ENCODE measurements at places on chromosomes 7 and 10.

DNA sequence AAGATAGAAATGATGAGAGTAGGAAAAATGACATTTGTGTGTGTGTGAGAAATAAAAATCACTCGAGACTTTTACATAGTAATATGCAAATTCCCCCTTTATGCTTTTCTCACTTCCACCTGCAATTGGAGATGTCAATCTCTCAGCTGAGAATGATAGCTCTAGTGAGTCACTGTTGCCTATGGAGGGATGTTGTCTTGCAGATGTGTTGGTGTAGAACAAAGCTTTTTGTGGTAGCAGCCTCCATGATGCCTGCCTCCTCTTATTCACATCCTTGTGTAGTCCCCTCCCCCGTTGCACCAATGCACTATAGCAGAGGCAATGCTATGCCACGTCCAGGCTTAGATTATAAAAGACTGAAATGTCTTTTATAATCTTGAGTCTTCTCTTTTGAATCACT, 33.8 kb downstream of the SPAG6 start:
- no peak for DNase-seq

DNA sequence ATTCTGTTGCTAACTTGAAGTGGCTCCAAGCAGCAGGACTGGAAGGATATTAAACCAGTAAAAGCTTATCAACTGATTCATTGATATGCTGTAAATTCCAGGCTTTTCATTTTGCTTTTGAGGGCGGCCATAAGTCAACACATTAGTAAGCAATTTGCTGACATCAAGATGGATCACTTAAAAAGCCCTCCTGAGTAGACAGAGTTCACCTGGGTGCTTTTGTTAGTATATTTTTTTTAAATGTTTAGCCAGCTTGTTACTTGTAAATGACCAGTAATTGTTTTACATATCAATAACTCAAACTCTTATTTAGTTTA, 26.5 kb downstream of the RNF32 start:
- peak; percentile 52 for DNase-seq

DNA sequence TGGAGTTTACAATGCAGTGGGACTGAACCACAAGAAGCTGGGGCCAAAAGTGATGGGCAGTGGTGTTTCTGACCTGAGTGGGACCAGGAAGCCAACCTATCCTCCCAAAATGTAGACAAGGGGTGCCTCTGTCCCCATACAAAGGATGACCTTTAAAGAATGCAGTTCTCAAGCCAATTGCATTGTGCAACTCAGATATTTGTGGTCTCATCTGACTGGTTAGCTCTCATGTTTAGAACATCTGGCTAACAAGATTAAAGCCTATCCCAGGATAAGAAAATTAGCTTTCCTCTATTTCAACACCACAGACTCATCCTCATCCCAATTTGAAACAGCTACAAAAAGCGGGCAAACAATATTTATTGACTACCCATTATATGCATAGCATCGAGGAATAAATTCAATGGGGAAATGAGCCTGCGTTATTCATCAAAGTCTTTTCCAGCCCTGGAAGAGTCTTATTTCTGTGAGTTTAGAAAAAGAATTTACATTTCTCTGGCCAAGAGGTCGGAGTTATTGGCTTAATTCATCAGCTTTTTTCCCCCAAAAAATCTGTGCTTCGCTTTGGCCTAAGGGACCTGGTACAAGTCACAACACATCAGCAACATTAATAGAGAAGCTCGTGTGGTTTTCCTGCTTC, 26.7 kb downstream of the ELMO1 start:
- no peak for DNase-seq

- no peak for DNase-seq
Measured at GRCh38 chr7:93284908-93285307, 52.7 kb downstream of the VPS50 start.

GRCh38 chr7:42573881-42574672, 337.1 kb upstream of the GLI3 start:
- DNase-seq = no peak

GRCh38 chr10:31803606-31804351, 124.9 kb downstream of the ARHGAP12 start:
- no peak for DNase-seq

DNA sequence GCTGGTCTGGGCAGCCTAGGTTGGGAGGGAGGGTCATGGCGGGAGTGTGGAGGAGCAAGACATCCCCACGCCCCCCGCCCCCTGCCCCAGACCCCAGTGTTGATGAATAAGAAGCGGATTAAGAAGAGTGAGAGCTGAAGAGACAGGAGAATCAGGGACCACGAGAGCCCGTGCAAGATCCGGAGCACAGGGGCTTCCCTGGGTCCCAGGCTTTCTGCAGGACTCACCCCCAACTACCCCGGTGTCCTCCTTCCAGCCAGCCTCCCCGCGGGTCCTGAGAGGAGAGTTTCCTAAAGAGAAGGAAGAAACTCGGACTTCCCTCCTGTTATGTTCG, 20.1 kb downstream of the GHRHR start:
- no peak for DNase-seq

DNA sequence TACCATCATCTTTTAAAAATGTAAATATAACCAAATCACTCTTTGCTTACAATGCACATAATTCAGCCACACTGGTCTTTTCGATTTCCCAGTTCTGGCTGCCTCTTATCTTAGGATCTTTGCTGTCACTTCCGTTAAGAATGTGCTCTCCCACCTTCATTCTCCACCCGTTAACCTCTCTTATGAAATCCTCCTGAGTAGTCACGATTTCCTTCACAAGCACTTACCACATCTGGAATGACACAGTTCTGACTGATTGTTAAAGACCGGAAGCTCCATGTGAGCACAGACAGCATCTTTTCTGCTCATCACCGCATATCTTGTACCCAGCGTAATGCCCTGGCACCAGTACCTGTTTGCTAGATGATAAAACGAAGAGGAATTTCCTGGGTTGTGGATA, 84.3 kb downstream of the CUL2 start:
- no peak for DNase-seq

DNA sequence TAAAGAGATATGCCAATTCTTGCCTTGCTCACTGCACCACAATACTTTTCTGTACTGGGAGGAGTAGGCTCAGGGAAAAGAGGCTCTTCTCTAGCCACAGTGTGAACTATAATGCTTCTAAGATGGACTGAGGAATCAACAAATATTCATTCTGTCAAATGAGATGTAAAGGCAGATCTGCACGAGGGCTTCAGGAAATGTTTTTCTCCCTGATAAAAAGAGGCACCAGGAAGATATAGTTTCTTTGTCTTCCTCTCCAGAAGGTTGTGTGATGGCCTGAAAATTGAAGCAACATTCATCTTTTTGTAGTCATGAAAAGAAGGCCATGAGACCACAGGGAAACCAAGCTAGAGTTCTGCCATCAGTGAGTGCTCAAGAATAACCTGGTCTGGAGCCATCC, 79.1 kb upstream of the NME8 start:
- no peak for DNase-seq

- no peak for DNase-seq
Measured at GRCh38 chr7:99267841-99268576, 4.6 kb upstream of the MYH16 start.

GRCh38 chr10:98090822-98091221, 43.6 kb upstream of the R3HCC1L start:
- no peak for DNase-seq

DNA sequence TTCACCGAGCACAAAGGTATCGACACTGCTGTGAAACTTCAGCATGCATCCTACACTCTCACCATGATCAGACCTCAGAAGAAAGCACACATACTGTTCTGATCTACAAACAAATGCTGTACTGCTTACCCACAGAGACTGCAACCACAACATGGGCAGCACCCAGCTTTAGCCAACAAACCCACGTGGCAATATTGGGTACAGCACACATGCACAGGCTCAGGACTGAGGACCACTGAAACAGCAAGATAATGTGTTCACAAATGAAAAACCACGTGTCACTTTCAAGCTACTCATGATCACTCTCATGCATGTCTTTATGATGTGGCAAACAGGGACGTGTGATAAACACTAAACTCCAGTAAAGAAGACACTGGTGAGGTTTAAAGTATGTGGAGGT, 119.3 kb upstream of the PTN start:
- DNase-seq = no peak

GRCh38 chr10:114823077-114823463, 1.5 kb downstream of the FHIP2A start:
- no peak for DNase-seq

DNA sequence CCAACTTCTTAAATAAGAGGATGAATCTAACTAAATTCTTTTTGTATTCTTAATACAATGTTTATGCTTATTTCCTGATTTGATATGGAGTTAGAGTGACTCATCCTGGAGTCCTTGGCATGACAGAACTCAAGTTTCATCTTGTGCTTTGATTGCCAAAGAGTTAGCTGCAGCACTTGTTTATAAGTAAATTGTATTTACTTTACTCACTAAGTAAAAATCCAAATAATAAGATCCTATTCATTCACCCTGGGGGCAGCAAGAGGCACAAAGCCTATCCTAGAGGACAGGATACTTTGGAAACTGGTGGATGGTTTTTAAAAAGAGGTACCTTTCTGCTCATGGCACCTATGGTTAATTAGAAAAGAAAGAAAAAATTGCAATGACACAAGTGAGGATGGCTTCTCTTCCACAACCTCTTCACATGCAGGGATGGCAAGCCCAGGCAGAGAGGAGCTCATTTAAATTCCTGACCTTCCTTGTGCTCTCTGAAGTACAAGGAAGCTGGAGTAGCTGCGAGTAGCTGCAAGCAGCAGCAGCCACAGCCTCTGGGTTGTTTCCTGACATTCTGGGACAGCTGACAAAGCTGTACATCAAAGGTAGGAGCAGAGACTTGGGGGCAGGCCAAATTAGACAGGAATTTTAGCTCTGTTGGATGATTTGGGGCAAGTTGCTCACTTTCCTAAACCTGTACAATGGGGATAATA, 28.5 kb upstream of the CROT start:
- no peak for DNase-seq

DNA sequence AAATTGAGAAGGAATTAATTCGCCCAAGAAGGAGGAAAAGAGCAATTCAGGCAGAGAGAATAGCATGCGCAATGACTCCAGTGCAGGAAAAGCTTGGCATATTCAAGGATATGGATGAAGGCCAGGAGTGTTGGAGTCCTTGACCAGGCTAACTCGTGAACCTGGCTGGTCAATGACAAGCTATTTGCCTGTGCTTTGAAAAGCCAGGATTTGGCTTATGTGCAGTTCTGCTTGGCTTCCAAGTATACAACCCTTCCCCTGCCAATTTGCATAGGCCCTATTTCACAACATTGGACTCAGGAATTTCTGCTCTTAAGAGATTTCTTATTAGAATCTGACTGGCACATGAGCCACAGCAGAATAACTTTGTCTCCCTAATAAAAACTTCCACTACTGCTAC, 72.3 kb upstream of the SP8 start:
- no peak for DNase-seq

GRCh38 chr7:104795616-104796398, 218.2 kb upstream of the KMT2E start:
- no peak for DNase-seq

GRCh38 chr10:86655173-86655540, 810 bp downstream of the OPN4 start:
- no peak for DNase-seq

GRCh38 chr10:103823706-103824272, 31.6 kb downstream of the SH3PXD2A start:
- no peak for DNase-seq

DNA sequence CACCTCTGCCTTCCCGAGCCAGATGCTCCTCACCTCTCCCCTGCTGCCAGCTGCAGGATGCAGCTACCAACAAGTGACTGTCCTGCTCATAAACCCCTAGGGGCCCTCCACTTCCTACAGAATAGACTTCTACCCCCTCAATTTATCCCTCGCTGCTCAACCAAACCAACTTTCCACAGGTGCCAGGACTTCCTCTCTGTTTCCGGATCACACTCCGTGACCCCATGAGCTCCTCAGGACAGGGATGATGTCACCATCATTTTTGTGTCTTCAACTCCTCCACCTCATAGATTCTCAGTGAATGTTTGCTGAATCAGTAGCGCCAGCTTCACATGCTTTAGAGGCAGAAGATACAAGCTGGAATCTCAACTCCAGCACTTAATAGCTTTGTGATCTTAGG, 25.8 kb upstream of the ADRB1 start:
- DNase-seq = no peak

DNA sequence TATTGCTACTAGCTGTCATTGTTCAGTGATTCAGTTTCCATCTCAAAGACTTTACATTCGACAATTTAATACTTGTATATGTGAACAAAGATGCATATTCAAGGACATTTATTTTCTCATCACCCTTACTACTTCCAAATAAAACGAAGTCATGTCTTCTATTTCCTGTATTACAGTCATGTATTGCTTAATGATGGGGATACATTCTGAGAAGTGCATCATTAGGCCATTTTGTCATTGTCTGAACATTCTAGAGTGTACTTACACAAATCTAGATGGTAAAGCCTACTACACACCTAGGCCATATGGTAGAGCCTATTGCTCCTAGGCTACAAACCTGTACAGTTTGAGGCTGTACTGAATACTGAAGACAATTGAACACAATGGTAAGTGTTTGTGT, 6.5 kb downstream of the C10orf95 start:
- no peak for DNase-seq

DNA sequence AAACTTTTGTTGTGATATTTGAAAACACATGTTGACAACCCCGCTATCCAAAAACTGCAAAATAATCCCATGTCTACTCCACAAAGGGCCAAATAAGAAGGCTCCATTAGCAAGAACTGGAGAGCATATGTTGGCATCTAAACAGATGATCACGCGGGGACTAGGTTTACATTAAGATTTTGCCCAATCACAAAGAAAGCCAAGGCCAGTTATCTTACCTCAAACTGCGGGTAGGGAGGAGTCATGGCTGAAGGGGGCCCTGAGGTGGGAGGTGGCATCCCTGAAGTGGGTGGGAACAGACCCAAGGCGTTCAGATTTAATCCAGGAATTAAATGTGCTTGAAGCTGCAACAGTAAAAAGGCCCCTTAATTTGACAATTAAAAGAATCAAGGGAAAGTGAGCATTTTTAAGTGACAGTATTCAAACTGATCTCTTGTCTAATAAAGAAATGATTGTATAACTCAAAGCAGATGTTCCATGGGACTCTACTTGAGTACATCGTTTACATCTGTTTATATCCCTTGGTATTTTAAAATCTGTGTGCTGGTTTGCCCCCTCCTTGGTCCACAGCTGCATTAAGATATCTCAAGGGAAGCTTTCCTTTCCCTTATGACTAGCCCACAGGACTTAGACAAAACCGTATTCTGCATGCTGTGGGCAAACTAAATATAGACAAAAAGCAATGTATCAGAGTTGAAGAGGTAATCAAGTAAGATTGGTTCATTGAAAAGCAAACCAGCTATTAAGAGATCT, 42.9 kb downstream of the MALSU1 start:
- no peak for DNase-seq
